AML-193 (cell line): ENCODE measurements at places on chromosomes 4 and X.
A peak's percentile ranks its signal among the peaks of the same experiment; 100 is the strongest.

DNA sequence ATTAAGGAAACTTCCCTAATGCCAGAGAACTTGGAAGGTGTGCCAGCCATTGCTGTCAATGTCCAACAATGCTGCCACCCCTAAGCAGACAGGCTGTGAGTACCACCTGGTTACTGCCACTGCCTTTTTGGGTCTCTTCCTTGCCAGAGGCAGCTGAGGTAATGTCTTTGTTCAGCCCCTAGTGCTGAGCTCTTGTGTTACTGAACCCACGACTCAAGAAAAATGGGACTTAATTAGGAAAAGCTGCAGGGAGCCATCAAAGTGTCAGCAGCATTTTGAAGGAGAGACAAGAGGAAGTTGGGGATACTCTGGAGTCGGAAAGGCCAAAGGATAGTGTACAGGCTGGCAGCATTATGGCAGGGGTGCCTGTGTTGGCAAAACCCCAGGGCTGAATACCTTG is 283.7 kb downstream of the AFF2 start:
- DNase-seq = no peak

- peak; percentile 67 for DNase-seq
Observed at GRCh38 chrX:15903186-15903681, 48.6 kb upstream of the AP1S2 start.

GRCh38 chr4:138542191-138542776 is 300.1 kb upstream of the SLC7A11 start:
- DNase-seq = no peak

GRCh38 chr4:77821775-77822174 is 2.6 kb upstream of the CNOT6L start:
- DNase-seq = peak; percentile 8

DNA sequence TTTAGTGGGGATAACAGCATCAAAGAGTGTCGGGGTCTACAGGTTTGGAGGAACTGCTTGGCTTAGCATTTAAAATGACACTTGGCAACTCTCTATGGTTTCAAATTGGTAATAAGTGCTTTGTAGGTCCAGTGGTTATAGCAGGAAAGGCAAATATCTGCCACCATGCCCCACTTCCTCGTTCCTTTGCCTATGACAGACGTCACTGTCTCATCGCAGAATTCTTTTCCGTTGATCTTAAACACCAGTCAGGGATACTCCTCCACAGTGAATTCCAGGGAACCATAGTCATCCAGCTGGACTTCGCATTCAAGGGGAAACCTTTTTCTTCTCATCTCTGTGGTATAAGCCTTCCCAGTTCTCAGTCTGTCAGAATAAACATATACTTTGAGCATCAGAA is 319.1 kb downstream of the GPAT3 start:
- DNase-seq = no peak

DNA sequence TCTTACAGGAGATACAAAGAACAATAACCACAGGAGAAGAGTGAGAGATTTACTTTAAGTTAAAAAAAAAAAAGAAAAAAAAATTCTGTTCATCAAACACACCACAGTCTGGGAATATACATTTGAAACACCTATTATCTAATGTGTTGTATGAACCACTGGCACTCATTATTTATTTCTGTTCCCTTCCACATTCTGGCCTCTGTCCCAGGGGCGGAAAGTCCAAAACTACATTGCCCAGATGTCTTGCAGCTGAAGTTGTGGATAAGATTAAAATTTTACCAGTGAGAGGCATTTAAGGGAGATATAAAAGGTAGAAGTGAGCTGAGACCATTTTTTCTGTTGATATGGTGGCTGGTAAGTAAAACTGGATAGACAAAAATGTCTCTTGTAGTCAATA is 56.2 kb downstream of the SCLT1 start:
- no peak for DNase-seq

DNA sequence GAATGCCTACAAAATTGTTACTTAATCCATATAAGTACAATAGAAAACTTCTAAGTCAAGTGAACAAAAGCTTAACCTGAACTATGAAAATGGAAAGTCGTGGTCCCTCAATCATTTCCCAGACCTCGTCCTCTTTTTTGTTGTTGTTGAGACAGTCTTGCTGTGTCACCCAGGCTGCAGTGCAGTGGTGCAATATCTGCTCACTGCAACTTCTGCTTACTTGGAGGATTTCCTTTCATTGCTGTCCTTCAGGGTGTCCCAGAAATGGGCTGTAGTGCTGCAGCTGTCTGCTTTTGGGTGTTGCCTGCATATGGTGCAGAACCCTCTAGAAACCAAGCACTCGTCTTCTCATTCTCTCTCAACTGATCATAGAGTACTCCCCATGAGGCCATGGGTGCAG is 75.0 kb upstream of the IL2 start:
- DNase-seq = peak; percentile 25

DNA sequence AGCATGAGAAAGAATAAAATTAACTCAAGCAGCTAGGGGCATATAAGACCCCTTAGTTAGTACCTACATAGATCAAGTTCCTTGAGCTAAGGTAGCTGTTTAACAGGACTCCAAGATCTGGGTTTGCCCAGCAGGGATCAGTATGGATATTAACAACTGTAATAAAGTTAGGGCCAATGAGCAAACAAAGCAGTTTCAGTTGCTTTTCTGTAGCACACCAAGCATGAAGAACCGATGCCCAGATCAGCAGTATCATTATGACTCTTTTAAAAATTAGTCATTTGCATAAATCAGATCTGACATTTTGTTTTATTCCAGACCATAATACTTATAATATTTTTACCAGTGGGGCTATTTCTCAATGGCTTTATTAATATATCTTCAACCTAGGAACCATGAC is 80.9 kb downstream of the C4orf33 start:
- no peak for DNase-seq

GRCh38 chr4:8472689-8473197 is 32.2 kb downstream of the TRMT44 start:
- no peak for DNase-seq
